ENCODE measurements at places on chromosomes 4 and X.

DNA sequence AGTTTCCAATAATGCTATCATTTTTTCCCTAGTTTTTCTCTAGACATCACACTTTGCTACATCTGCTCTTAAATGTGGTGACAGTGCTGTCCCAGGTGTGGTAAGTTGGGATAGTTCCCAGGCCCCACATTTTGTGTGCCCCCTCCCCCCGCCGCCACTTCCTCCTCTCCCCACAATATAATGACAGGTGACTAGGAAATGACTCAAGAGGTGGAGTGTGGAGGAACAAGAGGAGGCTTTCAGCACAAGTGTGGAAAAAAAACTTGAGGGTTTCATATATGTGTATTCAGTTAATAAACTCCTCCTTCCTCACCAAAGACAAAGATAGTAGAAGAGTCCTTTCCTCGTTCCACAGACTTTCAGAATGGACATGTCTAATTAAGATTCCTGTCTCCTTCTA, 18.3 kb upstream of the IL21 start:
- DNase-seq = no peak

- no peak for DNase-seq
Observed at GRCh38 chr4:36343501-36344175, 62.2 kb downstream of the DTHD1 start.

GRCh38 chr4:24927049-24927448, 14.2 kb upstream of the CCDC149 start:
- DNase-seq = no peak

GRCh38 chr4:122000849-122001248, 49.0 kb upstream of the TRPC3 start:
- no peak for DNase-seq

DNA sequence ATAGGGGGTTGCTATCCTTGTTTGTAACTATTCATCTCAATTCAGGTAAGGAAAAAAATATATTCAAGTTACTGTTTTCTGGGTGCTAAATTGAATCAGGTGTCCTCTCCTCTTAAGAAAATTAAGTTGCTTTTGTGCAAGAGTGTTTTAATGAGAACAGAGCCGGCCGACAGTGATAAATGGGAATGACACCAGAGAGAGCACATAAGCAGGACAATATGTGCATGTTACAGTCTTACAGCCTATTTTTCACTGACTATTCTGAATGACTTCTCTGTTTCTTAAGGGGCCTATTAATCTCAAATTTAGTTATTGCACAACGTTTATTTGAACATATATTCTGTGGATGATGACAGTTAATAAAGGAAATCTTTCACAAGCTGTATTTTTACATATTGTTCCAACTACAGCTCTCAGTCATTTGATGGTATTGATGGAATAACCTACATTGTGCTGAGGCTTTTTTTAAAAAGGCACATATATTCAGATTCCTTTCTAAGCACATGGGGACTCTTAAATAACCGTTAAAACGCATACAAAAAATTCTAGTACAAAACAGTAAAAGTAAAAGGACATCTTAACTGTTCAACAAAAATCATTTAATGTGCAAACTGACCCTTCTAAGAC, 68.4 kb downstream of the SLC10A7 start:
- DNase-seq = no peak

DNA sequence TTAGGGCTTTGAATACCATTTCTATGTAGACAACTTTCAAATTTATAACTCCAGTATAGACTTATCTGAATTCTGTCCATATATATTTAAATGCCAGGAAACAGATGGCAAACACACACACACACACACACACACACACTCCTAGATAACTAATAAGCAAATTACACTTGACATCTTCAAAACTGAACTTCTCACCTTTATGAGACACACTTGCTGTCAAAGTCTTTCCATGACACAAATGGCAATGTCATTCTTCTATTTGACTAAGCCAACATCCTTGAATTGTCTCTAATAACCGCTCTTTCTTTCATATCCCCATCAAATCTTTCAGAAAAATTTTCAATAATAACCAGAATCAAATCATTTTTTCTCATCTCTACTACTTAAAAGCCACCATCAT, 402.4 kb downstream of the PCDH18 start:
- DNase-seq = no peak

DNA sequence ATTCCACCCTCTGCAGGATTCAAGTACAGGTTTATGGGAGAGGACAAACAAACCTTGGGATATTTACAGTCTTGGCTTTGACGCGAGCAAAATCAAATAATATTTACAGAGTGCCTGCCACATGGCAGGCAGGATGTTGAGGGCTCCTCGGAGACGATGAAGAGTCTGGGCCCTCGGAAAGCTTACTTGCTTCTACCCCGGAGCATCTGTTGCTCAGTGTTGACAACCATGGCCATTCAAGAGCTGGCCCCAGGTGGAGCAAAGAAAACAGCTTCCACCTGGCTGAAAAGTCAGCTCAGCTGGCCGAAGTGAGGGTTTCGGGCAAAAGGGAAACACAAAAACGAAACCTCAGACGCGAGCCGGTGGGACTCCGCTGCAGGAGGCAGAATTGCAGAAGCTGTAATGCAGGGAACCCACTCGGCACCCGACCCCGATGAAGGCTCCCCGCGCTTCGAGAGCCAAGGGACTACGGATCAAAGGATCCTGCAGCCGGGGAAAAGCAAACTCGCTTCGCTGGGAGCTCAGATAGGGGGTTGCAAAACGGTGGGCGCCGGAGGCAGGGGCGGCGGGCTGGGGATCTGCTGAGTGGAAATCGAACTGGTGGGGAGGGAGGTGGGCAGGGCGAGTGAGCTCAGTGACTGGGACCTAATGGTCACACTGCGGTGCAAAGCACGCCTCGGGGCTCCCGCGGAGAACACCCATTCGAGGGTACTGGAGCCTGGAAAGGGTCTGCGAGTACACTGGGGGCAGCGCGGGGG, 805 bp downstream of the ATP8A1 start:
- DNase-seq = peak; percentile 24

GRCh38 chrX:130771230-130771629, 131.8 kb downstream of the ENOX2 start:
- no peak for DNase-seq

DNA sequence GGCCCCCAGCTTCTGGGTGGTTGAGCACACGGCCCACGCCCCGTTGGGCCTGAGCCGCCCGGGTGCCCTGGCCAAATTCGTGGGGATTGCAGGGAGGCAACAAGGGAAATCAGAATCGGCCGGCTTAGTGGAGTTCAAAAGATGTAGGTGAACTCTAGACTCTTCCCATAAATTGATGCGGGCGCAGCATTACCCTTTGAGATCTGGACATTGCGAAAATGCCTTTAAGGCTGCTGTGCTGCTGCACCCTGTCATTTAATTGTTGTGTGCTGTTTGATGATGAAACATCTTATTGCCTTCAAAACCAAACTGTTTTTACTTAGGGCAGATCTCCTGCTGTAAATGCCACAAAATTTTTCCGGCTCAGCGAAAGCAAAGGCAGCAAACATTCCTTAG, 409 bp upstream of the MPP1 start:
- peak; percentile 29 for DNase-seq

- no peak for DNase-seq
Observed at GRCh38 chrX:75365243-75365975, 91.5 kb downstream of the UPRT start.

- no peak for DNase-seq
Observed at GRCh38 chr4:151407466-151408379, 1.3 kb upstream of the FHIP1A start.

DNA sequence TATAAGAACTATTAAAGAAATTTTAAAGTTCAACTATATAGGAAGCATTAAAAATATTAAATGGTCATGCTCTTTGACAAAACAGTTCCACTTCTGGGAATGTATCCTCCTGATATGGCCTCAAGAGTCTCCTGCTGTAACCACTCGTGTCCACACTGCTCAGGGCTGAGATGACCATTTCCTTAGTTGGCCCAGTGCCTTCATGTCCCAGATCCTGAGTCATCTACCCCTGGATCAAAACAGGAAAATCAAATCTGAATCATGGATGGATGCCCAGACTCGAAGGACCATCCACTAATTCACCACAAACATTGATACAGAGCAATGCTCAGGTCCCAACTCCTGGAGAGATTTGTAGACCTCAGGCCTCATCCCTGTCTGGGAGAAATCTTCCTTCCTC, 44.7 kb downstream of the GPRASP3 start:
- DNase-seq = peak; percentile 33

- DNase-seq = no peak
Observed at GRCh38 chr4:24252121-24252520, 332.2 kb downstream of the DHX15 start.

DNA sequence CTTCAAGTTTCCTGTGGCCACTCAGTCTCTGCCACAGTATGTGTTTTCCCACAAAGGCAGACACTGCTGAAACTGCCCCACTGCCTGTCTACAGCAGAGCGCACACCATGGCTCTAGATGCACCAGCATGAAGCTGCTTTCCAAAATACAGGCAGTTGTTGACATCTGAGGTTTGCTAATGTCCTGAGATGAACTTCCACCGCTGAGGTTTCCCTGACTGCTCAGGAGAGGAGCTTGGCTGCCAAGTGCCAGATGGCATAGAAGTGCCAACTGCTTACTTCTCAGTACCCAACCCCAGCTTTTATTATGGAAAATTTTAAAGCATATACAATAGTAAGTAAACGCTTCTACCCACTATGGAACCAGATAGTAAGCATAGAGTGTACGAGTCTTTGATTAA, 61.0 kb upstream of the EXOC1L start:
- no peak for DNase-seq

- DNase-seq = peak; percentile 73
Observed at GRCh38 chr4:159248384-159249178, 145.7 kb downstream of the RAPGEF2 start.

GRCh38 chr4:169661761-169662160, 41.4 kb downstream of the CLCN3 start:
- no peak for DNase-seq

DNA sequence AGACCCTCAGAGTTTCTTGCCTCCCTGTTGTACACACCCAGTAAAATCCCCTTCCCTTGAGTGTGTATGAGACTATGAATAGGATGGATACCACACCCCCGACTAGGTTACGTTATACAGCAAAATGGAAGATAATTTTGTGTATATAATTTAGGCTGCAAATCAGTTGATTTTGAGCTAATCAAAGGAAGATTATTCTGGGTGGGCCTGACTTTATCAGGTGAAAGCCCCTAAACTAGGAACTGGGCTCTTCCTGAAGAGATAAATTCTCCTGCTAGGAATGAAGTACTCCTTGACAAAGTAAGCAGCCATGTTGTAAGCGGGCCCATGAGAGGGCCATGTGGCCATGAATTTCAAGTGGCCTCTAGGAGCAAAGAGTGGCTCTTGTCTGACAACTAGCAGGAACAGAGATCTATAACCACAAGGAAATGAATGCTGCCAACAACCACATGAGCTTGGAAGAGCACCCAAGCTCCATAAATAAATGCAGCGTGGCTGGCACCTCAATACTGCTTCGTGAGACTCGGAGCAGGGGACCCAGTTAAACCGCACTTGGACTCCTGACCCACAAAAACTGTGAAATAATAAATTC, 646.4 kb downstream of the IL1RAPL1 start:
- no peak for DNase-seq

DNA sequence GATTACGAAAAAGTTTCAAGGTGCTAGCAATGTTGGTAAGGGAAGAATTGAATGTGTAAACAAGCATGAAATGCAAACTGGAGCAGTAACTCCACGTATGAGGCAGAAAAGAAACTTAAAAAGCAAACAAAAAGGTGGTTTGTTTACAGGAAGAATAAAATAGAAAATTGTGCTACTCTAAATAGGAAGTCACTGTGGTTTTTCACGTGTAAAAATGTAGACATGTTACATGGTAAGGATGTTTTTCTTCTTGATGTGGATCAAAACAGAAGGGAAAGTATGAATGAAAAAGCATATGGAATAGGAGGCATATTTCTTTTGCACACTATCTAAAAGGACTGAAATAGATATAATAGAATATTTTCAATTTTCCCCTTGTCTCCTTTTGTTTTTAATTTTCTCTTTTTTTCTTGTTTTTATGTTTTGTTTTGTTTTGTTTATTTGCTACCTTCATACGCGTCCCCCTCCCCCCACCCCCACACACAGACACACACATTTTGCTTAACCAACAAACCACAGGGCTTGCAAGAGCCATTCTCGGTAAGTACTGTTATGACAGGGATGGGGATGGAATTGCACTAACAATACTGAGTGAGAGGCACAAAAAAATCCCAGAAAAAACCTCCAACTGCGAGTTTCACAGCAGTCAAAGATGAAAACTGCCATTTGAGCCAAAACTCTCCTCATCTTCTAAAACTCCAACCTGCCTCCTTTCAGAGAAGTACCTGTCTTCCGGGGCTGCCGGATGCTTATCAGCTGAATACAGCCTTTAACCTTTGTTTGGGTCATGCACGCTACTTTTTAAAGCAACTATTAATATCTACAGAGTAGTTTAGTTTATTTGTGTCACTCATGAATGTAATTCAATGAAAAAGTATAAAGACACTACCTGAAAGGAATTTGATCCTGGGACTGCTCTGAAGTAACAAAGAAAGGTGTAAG, 135.8 kb downstream of the IL15 start:
- DNase-seq = no peak

- no peak for DNase-seq
Observed at GRCh38 chr4:37014584-37014983, 230.0 kb upstream of the NWD2 start.

DNA sequence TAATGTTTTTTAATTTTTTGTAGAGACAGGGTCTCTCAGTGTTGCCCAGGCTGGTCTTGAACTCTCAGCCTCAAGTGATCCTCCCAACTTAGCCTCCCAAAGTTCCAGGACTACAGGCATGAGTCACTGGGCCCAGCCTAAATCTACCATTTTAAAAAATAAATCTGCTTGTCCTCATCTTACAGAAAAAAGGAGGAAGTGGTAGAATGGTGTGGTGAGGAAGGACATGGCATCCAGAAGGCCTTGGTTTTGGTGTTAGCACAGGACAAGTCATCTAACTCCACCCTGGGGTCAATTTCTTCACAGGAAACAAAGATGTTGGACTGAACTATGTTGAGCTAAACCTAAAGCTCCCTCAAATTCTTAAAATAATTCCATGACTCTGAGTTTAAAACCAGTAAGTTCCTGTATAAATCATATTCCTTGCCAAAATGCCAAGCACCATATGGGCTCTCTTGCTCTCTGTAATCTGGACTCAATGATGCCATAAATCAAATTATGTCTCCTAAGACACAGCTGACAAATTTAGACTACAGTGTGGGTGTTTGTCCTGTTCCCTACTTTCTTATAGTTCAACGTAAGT, 253.9 kb upstream of the NOCT start:
- DNase-seq = no peak

DNA sequence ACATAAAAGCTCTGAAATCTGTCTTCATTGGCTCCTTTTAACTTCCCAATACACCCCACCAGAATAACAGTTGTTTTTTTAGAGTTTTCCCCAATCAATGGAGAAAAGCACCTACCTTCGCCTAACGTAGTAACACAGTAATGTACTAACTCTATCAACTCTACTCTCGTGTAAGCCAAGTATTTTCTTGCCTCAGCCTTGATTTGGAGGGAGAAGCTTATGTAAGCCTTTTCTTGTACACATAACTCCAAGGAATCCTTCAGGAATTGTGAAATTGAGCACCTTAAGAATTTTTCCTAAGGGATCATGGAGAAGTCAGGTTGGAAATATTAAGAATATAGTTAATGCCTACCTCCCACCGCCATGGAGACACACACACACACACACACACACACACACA, 181.2 kb downstream of the RAPGEF2 start:
- no peak for DNase-seq

Data from AG08396 (cell line).